ENCODE measurements at places on chromosomes 2 and 18. TPM values are rescaled to one million over a fixed set of nuclear protein-coding genes. Genes with fewer than 3 reads are reported as not detected.

SLC16A14 gene
- total RNA-seq: 13.7 TPM

LTBP1 gene
- total RNA-seq: 175 TPM

SCG2 gene
- total RNA-seq: 15.3 TPM

SLC23A3 gene
- 2.2 TPM for total RNA-seq

TPRKB gene
- total RNA-seq: 48.2 TPM

ANKRD29 gene
- 11.7 TPM for total RNA-seq

CD302 gene
- 51.8 TPM for total RNA-seq

CENPA gene
- 6.1 TPM for total RNA-seq

MERTK gene
- 17.6 TPM for total RNA-seq

M1AP gene
- total RNA-seq: 0.21 TPM

PMAIP1 gene
- 1.6 TPM for total RNA-seq

FASTKD2 gene
- 60.8 TPM for total RNA-seq

GBX2 gene
- not detected for total RNA-seq

ZBTB7C gene
- 8.6 TPM for total RNA-seq

SERPINB12 gene
- not detected for total RNA-seq

ABCG8 gene
- not detected for total RNA-seq

PLCL1 gene
- total RNA-seq: 17.8 TPM

BMPR2 gene
- total RNA-seq: 86.7 TPM

PHOSPHO2 gene
- 15.8 TPM for total RNA-seq

COL4A4 gene
- 0.90 TPM for total RNA-seq

MAP3K19 gene
- not detected for total RNA-seq

GAL3ST2 gene
- total RNA-seq: not detected

NRP2 gene
- total RNA-seq: 101 TPM

GREB1L gene
- total RNA-seq: 1.4 TPM

CFAP221 gene
- total RNA-seq: 0.95 TPM

FAM124B gene
- 13.1 TPM for total RNA-seq

RGPD5 gene
- 125 TPM for total RNA-seq

DPP4 gene
- total RNA-seq: 44.1 TPM

SERPINB2 gene
- not detected for total RNA-seq

PDE6D gene
- 27.0 TPM for total RNA-seq

KANSL3 gene
- total RNA-seq: 44.4 TPM

DAW1 gene
- total RNA-seq: 0.16 TPM

ARHGAP25 gene
- total RNA-seq: 5.2 TPM

C2orf66 gene
- total RNA-seq: 0.32 TPM

ALLC gene
- 0.16 TPM for total RNA-seq

HOXD11 gene
- 6.0 TPM for total RNA-seq

ALPG gene
- not detected for total RNA-seq

UGT1A6 gene
- total RNA-seq: 17.6 TPM

AQP12A gene
- total RNA-seq: not detected

MAB21L4 gene
- 0.42 TPM for total RNA-seq

MALL gene
- total RNA-seq: 24.4 TPM

CMPK2 gene
- total RNA-seq: 8.9 TPM

ANKRD62 gene
- 0.11 TPM for total RNA-seq

CHRNG gene
- total RNA-seq: 3.5 TPM
